B cell (primary cell): ENCODE measurements at places on chromosomes 5 and 9. TPM values are rescaled to one million over a fixed set of nuclear protein-coding genes. Genes with fewer than 3 reads are reported as not detected.

The CDC20B gene
- 0.09 TPM in 1 of 2 replicates, not detected in the other for polyA plus RNA-seq

The FGF1 gene
- not detected in 2 replicates for polyA plus RNA-seq

The DENND4C gene
- polyA plus RNA-seq: 9.9 and 14.0 TPM in 2 replicates

The ZNF484 gene
- polyA plus RNA-seq: 2.2 and 2.7 TPM in 2 replicates

The EDIL3 gene
- polyA plus RNA-seq: not detected in 2 replicates

The IL9 gene
- not detected in 2 replicates for polyA plus RNA-seq

The NTNG2 gene
- polyA plus RNA-seq: 5.0 and 8.9 TPM in 2 replicates

The RAPGEF1 gene
- 112 and 134 TPM in 2 replicates for polyA plus RNA-seq

The DHX29 gene
- polyA plus RNA-seq: 3.9 TPM in 2 replicates

The C5orf15 gene
- 22.7 and 38.9 TPM in 2 replicates for polyA plus RNA-seq

The GRXCR2 gene
- polyA plus RNA-seq: not detected in 2 replicates
